Posterior vena cava (tissue), 2 donors: ENCODE measurements at places on chromosomes 5 and 9.

- no peak for DNase-seq
Observed at GRCh38 chr5:59560553-59560952, 333.0 kb downstream of the PDE4D start.

- no peak for DNase-seq
Observed at GRCh38 chr9:131397100-131397790, 3.4 kb downstream of the PRRC2B start.

DNA sequence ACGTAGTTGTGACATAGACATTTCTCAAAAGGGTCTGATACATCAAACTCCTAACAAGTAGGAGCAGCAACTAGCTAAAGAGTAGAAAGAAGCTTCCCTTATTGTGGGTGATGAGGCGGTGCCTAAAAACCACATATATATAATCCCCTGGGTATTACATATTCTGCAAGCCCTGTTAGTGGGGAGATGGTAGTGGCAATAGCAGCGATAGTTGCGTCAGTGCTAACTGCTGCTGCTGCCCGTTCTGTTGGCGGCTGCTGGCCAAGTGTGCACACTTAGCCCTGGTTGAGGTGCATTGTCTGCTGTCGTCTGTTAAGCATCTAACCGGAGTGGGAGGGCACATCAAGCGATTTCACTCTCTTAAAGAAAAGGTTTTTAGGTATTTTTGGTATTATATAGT lies 35.8 kb downstream of the VLDLR start:
- no peak for DNase-seq

DNA sequence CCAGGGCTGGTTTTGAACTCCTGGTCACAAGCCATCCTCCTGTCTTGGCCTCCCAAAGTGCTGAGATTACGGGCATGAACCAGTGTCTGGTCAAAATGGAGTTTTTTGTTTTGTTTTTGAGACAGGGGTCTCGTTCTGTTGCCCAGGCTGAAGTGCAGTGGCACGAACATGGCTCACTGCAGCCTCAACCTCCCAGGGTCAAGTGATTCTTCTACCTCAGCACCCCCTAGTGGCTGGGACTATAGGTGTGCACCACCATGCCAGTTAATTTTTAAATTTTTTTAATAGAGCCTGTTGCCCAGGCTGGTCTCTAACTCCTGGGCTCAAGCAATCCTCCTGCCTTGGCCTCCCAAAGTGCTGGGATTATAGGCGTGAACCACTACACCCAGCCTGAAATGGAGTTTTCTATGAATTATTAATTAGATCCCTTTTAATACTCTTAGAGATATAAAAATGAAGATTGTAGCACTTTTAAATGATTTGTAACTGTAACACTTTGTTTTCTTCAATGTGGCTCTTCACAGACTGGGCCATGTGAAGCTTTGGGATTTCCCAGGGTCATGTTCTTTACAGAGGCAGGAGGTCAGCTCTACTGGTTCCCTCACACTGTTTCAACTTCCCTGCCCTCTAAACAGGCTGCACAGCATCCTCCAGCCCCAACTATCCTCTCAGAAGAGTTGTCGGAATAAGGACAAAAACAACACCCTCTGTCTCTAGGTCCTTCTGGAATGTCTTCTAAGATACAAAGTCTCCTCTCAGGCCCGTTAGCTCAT lies 32.7 kb upstream of the SPARC start:
- no peak for DNase-seq

DNA sequence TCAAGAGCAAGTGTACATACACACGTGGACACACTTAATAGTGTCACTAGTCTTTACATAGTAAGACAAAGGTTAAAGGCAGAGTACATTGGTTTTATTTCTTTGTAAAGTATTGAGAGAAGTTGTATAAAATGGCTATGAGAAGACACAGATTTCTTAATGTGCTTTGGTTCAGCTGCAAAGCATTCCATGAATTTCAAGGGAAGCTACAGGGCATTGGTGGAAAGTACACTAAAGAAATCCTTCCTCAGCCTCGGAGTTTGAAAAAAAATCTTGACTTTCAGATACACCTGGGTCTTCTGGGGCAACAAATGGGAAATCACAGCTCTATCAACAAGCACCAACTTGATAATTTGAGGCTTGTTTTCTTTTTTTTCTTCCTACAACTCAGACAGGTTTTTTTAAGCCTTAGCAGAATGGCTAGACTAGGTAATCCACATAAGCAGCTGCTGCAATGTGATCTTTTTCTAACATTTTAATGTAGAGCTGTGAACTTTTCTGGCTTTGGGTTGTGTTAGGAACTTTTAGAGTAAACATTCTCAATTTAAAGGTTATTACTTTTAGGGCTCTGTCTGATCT lies 140.4 kb upstream of the FST start:
- no peak for DNase-seq

DNA sequence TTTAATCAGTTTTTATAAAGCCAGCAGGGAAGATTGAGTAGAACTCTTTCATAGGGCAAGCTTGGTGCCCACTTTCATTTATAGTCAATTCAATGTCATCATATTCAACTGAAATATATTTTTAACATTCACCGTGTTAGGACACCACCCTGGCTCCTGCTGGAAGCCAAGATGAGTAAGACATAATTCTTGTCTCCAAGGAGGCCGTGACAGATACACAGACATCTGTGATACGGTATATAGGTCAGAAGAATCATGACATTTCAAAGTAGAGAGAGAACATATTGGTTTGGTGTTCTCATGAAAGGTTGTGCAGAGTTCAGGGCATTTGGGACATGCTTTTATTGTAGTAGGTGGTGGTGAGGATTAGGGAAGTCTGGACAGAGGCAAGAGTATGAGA lies 120.1 kb downstream of the CMYA5 start:
- DNase-seq = no peak

GRCh38 chr5:17184588-17184987 lies 32.8 kb upstream of the BASP1 start:
- no peak for DNase-seq

- DNase-seq = no peak
Observed at GRCh38 chr9:125700791-125701190, 6.2 kb downstream of the MAPKAP1 start.

DNA sequence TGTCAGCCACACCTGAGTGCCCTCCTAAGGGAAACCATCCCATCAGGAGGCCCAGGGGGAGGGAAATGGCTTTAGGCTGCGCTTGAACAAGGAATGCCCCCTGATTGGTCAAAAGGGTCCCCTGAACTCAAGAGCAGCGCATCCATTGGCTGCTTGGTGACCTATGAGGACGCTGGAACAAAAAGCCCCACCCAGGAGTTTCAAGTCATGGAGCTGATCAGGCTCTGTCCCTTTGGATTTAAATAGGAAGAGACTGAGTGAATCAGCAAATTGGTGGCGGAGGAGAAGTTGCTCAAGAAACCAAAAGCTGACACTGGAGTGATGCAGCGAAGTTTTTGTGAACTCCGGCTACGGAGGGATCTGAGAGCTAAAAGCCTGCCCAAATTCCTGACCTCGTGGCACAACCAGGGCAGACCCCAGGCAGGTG lies 66.7 kb downstream of the SMIM23 start:
- no peak for DNase-seq

- no peak for DNase-seq
Observed at GRCh38 chr9:96459268-96460007, 9.5 kb downstream of the HABP4 start.

DNA sequence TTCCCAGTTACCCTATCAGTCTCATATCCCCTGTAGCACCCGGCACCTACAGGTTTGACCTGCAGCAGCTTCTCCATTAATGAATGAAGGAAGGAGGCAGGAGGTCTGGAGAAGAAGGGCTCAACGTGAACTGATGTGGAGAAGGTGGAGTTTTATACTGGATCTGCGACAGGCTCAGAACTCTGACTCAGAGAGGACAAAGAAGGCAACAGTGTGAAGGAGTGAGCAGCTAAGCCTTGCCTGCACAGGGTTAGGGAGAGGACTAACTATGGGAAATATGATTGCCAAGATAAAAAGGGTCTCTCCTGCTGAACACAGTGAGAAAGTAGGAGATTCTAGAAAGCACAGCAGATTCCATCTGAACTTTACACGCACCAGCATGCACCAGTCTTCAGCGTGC lies 23.6 kb downstream of the RASEF start:
- no peak for DNase-seq

DNA sequence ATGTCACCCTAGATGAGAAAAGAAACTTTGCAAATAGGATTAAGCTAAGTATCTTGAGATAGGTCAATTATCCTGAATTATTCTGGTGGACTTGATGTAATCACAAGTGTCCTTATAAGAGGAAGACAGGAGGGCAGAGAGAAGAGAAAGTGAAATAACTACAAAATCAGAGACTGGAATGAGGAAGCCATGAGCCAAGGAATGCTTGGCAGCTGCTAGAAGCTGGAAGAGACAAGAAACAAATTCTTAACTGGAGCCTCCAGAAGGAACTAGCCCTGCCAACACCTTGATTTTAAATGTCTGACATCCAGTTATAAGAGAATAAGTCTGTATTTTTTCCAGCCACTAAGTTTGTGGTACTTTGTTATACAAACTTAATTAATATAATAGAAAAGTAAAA lies 480.0 kb downstream of the NR2F1-AS1 start:
- no peak for DNase-seq

DNA sequence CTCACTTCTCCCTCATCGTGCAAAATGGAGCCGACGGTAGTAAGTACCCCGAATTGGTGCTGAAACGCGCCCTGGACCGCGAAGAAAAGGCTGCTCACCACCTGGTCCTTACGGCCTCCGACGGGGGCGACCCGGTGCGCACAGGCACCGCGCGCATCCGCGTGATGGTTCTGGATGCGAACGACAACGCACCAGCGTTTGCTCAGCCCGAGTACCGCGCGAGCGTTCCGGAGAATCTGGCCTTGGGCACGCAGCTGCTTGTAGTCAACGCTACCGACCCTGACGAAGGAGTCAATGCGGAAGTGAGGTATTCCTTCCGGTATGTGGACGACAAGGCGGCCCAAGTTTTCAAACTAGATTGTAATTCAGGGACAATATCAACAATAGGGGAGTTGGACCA lies 979 bp downstream of the PCDHGA12 start:
- no peak for DNase-seq

DNA sequence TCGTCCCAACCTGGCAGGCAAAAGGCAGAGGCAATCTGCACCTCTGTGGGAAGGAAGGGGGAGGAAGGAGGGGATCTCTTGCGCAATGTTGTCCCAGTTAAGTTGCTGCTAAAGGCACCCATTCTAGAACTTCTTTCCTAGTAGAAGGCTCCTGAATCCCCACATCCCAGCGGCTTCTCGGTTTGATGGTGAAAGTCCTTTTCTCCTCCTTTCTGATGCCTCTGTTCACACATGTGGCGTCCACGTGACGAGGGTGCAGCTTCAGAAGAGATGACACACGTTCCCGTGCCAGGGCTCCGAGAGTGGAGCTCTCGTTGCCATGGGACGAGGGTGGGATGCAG lies 96.9 kb upstream of the FCN2 start:
- DNase-seq = no peak

DNA sequence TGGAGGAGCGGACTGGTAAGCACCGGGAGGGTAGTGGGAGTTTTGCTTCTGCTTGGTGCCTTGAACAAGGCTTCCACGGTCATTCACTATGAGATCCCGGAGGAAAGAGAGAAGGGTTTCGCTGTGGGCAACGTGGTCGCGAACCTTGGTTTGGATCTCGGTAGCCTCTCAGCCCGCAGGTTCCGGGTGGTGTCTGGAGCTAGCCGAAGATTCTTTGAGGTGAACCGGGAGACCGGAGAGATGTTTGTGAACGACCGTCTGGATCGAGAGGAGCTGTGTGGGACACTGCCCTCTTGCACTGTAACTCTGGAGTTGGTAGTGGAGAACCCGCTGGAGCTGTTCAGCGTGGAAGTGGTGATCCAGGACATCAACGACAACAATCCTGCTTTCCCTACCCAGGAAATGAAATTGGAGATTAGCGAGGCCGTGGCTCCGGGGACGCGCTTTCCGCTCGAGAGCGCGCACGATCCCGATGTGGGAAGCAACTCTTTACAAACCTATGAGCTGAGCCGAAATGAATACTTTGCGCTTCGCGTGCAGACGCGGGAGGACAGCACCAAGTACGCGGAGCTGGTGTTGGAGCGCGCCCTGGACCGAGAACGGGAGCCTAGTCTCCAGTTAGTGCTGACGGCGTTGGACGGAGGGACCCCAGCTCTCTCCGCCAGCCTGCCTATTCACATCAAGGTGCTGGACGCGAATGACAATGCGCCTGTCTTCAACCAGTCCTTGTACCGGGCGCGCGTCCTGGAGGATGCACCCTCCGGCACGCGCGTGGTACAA lies 556 bp downstream of the PCDHGC3 start:
- peak; percentile 92 for DNase-seq

- DNase-seq = no peak
Observed at GRCh38 chr5:158492841-158493242, 606.9 kb downstream of the EBF1 start.

DNA sequence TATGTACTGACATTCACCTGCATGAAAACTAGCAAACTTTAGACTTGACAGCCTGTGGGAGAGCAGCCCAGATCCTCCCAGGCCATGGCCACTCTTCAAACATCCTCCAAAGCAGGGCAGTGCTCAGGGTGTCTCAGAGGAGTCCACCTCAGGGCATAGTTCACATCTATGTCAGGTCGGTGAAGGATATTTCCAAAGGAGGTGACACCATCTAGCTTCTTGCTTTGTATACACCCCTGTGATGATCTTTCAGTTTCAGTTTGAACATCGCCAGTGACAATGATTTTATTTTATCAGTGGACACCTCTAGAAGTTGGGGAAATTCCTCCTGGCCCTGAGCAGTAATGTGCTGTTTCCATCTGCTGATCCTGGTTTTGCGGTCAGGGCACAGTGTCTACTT lies 20.1 kb downstream of the CDK20 start:
- DNase-seq = no peak

GRCh38 chr9:73146111-73146815 lies 5.4 kb upstream of the ANXA1 start:
- DNase-seq = no peak

DNA sequence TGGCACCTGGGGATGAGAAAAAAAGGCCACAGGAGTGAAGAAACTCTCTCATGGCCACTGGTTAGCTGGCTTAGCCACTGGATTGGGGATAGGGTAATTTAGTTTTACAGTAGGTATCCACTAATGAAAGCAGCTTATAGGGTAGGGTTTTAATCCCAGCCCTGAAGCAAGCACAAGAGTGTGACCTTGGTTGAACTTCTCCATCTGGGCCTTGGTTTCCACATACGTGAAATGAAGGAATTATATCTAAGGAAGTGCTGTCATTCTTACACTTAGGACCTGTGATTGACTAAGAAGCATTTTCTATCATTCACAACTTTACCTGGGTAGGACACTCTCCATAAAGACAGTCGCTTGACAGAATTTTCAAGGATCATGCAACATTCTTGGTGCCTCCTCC lies 49.6 kb downstream of the FAT2 start:
- no peak for DNase-seq

DNA sequence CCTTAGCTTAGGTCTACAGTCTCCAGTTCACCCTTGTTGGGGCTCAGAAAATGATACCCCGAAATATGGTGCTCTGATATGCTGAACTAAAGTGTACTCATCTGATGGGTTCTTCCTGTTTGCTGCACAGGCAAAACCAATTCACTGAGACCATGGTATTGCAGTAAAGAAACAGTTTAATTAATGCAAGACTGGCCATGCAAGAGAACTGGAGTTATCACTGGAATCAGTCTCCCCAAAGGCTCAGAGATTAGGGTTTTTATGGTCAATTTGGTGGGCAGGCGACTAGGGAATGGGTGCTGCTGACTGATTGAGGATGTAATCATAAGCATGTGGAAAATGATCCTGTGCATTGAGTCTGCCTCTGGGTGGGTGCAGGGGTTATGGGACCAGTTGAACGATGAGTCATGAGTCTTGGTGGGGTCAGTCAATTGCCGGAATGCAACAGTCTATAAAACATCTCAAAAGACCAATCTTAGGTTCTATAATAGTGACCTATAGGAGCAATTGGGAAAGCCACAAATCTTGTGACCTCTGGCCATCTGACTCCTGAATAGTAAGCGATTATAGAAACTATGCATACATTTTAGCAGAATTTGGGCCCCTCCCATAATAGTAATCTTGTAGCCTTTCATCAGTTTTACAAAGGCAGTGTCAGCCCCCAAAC lies 113.0 kb upstream of the ANKRD55 start:
- no peak for DNase-seq
